ENCODE measurements at places on chromosomes 1 and 21.
A peak's percentile ranks its signal among the peaks of the same experiment; 100 is the strongest.

- DNase-seq: peak; percentile 20
These were observed 31.0 kb downstream of the AGO4 start for GRCh38 chr1:35838693-35839245.

DNA sequence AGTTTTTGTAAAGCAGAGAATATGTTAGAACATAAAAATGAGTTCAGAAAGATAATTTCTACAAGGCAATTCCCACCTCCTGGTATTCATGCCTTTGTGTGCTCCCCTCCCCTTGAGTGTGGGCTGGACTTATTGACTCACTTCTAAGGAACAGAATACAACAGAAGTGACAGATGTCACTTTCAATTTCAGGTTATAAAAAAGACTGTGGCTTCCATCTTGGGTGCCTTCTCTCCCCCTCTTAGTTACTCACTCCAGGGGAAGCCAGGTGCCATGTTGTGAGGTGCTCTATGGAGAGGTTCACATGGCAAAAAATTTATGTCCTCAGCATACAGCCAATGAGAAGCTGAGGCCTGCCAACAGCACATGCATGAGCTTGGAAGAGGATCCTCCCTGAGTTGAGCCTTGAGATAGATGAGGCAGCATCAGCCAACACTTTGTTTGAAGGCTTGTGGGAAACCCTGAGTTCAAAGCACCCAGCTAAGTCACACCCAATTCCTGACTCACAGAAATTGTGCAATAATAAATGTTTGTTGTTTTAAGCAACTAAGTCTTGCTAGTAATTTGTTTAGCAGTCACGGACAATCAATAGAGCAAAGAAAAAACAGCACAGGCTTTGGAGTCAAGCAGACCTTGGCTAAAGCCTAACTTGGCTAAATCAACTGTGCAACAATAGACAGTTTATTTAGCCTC, 73.5 kb upstream of the NGF start:
- DNase-seq: peak; percentile 66

GRCh38 chr1:224203243-224204016, 20.4 kb downstream of the DEGS1 start:
- peak; percentile 29 for DNase-seq

DNA sequence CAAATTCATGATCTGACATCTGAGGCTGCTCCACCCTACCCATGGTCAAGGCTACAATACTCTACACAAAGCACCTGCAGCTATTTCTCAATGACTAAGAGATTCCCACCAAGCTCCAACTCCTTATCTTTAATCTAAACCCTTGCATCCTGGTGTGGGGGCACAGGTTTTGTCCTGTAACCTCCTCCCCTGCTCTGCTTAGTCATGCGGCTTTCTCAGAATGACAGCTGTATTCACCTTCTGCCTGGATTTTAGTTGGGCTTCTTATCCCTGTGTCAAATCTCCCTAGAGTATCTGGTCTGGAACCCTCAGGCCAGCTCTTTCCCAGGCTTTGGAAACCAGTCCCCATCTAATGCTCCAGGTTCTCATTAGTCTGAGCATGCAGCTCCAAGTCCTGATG, 159.0 kb downstream of the BARHL2 start:
- DNase-seq: no peak

DNA sequence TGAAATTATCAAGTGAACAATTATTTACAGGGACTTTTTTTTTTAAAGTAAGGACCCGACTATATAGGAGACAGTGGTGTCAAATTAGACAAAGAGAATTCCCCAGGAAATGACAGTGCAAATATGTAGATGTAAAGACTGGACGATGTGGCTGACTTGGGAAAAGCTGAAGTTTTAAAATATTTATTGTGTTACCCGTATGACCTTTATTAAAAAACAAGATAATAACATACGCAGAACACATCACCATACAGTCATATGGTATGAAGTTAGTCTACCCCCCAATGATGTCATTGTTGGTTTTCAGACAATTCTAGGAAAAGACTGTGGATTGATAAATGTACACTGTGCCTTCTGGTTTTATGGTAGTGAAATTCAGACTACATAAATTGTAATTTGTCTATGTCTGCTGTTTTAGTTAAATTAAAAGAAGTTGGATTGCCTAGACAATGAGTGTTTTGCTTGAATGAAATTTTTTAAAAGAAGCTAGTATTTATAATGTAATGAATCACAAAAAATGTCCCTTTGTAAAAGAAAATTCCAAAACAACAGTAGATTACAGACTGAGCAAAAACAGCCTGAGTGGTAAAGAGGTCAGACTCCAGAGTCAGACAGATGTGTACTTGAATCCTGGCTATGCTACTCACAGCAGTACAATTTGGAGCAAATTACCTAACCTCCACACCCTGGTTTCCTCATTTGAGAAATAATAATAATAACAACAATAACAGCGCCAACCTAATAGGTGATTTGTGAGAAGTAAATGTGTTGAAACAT, 15.5 kb upstream of the PDC start:
- DNase-seq: peak; percentile 87

DNA sequence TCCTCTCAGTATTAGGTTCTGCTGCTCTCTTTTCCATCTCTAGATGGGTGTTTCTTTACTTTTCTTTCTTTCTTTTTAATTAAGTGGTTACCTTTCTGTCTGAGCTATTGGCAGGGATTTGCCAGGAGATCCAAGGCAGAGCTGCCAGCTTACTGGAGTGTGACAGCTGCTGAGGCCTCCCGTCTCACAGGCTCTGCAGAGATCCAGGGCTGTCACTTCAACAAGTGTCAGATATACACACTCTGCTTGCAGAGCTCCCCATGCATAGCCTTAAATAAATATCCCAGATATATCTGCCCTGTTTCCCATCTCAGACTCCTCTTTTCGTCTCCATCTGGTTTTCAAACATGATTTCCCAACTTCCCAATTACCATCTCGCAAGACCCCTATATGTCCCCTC, 124.3 kb downstream of the NOS1AP start:
- DNase-seq: no peak

GRCh38 chr1:203558064-203558760, 64.3 kb downstream of the OPTC start:
- peak; percentile 96 for DNase-seq

DNA sequence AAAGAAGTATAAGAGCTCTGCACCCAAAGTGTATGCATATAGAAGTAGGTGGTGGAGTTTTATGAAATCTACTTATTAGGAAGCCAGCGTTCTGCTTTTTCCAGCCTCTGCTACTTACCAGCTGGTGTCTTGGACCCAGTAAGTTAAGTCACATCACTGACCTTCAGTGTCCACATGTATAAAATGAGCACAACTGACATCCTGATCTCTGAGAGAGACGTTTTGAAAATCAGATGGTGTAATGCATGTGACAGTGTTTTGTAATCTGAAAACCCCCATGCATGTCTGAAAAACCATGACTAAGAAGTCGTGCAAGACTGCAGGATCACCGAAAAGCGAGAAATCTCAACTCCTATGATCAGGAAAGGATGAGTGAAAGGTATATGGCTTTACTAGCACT, 2.0 kb downstream of the CR1 start:
- no peak for DNase-seq

DNA sequence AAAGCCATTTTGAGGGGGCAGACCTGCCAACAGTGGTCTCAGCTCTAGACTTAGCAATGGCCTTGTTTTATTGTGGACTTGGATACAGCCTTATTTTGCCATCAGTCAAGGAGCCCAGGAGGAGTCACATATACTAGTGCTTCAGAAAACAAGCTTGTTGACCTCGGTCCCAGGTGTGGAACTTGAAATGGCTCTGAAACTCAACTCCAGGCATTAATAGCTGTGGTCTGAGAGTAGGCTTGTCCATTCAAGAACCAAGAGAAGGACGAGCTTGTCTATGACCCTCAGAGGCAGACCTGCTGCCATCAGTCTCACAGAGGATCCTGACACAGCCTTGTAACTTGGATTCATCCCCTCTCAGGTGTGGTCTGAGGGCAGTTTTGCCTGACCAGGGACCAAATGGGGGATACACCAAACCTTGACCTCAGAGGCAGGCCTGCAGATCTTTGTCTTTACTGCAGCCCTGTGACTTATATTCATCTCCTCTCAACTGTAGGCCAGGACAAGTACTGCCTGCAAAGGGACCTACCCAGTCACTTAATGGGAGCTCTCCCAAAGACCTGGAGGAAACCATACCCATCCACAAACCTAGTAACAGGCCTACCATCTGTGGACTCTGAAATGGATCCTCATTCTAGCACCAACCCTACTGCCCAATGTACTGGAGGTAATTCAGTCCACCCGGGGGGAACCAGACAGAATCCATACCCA, 33.1 kb downstream of the OR6Y1 start:
- no peak for DNase-seq

- DNase-seq: peak; percentile 67
These were observed 119.2 kb upstream of the IPO9 start for GRCh38 chr1:201709564-201710295.

GRCh38 chr1:94033849-94034248, 87.1 kb downstream of the ABCA4 start:
- no peak for DNase-seq

DNA sequence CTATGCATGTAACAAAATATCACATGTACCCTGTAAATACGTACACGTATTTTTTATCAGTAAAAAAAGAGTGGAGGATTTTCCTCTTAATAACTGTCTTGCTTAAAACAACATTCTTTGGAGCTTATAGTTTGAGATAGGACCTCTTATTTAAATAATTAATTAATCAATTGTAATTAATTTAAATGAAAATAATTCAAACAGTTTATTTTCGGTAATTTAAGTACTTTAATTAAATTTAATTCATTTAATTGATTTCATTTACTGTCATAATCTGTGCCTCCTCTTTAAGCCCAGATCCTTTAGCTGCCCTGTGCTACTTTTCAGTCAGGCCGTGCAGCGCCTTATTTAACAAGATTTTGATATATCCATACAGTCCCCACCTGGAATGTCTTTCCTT, 427.0 kb downstream of the HLX start:
- DNase-seq: no peak

DNA sequence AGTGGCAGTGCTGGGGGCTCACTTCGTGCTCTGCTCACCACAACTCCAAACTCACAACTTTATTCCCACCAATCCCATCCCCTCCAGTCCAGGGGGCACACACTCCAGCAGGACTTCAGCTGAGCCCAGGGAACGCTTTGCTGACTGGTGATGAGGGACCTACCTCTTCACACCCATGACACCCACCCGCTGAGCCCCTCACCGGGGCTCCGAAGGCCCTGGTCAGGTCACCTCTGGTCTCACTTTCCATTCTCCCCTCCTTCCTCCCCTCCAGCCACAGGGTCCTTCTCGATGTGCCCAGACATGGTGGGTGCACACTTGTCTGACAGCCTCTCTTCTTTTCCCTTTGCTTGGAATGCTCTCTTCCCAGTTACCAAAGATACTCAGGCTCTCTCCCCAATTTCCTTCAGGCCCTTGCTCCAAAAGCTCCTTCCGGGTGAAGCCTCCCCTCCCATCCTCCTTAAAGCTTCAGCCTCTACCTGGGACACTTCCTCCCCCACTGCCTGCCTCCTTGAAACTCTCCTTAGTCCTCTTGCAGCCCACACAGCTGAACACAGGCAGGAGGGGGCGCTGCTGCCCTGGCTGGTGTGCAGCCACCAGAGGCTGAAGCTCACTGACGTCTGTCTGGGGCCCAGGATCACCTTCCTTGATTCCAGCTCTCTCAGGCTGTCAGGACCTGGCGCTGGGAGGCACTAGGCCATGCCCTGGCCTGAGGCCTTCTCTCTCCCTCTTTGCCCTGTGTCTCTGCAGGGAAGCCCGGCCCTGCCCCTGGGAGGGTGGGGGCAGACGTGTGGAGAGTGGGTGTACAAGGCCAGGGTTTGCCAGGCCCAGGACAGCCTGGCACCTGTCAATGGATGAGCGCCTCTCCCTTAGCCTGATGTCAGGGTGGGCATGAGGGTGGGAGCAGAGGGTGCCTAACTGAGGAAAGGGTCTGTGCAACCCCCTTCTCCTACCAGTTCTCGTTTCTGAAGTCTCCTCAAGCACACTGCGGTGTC, 1.6 kb downstream of the KCNE1 start:
- DNase-seq: peak; percentile 81

DNA sequence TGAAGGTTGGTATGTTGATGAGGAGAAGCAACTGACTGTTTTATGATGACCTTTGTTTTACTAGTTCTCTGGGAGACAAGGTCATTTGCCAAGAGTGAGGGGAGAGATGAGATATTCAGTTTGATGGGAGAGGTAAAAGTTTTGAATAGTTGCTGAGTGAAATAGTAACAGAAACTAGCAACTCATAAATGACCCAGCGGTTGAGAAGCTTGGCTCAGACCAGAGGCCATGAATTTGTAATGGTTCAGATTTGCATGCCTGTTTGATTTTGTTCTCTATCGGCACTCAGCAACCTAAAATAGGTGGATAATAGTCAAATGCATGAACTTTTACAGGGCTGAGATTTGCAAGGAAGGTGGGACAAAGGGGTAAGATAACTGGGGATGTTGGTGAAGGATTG, 6.6 kb downstream of the CCDC30 start:
- no peak for DNase-seq

- DNase-seq: no peak
These were observed 104.5 kb upstream of the PKN2 start for GRCh38 chr1:88579598-88579997.

DNA sequence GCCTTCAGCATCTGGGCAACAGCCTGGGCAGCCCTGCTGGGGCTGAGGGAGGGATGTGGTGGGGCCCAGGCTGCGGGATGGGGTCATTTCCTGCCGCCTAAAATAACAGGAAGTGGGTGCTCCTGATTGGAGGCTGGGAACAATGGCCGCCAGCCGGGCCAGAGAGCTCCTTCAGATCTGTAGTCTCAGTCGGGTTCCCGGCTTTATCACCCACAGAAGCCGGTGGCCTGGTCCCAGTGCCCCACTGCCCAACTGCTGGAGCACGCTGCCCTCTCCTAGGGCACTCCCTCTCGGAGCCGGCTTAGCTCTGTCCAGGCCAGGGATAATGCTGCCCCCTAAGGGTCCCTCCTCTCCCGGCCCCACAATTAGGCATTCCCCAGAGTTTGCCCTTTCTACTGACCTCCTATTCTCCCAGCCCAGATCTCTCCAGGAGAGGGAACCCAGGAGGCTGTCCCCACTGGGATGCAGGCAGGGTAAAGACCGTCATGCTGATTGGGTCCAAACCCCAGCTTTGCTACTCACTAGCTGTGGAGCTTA, 5.1 kb downstream of the MAP7D1 start:
- DNase-seq: peak; percentile 72

DNA sequence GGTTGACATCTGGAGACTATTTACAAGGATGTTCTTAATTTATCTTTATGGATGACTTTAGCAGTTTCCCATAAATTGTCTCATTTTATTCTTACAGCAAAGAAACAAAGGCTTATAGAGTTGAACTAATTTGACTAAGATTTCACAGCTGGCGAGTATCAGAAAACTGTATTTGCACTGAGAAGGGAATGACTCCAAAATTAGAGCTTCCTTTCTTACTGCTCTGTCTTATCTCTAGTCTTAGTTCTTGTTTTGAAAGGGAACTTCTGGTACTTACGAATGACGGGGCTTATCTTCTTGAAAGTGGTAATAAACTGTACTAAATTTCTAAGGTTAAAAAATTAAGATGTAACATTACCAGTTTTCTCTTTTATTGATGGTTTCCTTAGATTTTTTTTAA, 13.6 kb downstream of the CNST start:
- no peak for DNase-seq

- no peak for DNase-seq
These were observed 1.4 kb upstream of the ARHGEF2 start for GRCh38 chr1:155979597-155980343.

GRCh38 chr1:2229037-2229864, 1.1 kb downstream of the SKI start:
- DNase-seq: peak; percentile 82

- DNase-seq: peak; percentile 41
These were observed 60.4 kb downstream of the KCNN3 start for GRCh38 chr1:154809436-154810413.

GRCh38 chr21:30116479-30116878, 50.1 kb downstream of the CLDN17 start:
- DNase-seq: no peak

All from fibroblast of pulmonary artery (primary cell).